ENCODE measurements at places on chromosomes 13 and 19.
A peak's percentile ranks its signal among the peaks of the same experiment; 100 is the strongest.

GRCh38 chr13:91946498-91947070 is 548.2 kb downstream of the GPC5 start:
- H3K27me3 ChIP-seq: no peaks in the 10 kb centered on the region
- DNase-seq: peak; percentile 66
- H3K4me3 ChIP-seq: no peak overlapping the region
- H3K36me3 ChIP-seq: no peaks in the 10 kb centered on the region
- H3K27ac ChIP-seq: no peak overlapping the region
- no peaks in the 10 kb centered on the region for H3K4me1 ChIP-seq

DNA sequence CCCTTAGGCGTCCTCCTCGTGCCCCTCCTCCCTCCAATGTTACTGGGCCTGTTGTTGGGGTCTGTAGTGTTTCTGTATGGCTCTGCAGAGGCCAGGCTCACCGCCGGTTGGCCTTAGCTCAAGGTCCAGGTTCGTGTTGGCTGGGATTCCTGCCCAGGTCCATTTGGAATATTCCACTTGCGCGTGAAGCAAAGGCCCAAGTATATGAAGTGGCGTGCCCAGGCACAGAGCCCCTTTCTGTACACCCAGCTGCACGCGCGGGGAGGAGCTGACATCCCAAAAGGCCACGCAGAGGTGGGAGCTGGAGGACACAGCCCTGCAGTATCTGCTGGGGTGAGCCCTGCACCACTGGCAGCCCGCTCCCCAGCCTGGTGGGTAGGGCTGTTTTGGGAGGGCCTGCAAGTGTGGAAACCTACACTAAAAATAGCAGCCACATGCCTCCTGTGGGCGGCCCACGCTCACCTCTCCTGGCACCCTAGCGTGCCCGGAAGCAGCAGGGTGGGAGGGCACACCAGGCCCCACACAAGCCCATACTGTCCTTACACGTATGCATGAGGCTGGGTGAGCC is 30.2 kb downstream of the CRTC1 start:
- DNase-seq: no peak
- no peaks in the 10 kb centered on the region for H3K36me3 ChIP-seq
- no peak overlapping the region for H3K4me3 ChIP-seq
- no peaks in the 10 kb centered on the region for H3K4me1 ChIP-seq
- H3K27me3 ChIP-seq: no peaks in the 10 kb centered on the region

GRCh38 chr13:40590112-40590862 is 76.2 kb downstream of the FOXO1 start:
- H3K27ac ChIP-seq: peak overlapping the region; percentile 91
- no peak for DNase-seq
- no peaks in the 10 kb centered on the region for H3K27me3 ChIP-seq
- peak overlapping the region; percentile 44 for H3K4me3 ChIP-seq
- H3K36me3 ChIP-seq: no peaks in the 10 kb centered on the region
- peaks cover 85% of the 10 kb centered on the region for H3K4me1 ChIP-seq

DNA sequence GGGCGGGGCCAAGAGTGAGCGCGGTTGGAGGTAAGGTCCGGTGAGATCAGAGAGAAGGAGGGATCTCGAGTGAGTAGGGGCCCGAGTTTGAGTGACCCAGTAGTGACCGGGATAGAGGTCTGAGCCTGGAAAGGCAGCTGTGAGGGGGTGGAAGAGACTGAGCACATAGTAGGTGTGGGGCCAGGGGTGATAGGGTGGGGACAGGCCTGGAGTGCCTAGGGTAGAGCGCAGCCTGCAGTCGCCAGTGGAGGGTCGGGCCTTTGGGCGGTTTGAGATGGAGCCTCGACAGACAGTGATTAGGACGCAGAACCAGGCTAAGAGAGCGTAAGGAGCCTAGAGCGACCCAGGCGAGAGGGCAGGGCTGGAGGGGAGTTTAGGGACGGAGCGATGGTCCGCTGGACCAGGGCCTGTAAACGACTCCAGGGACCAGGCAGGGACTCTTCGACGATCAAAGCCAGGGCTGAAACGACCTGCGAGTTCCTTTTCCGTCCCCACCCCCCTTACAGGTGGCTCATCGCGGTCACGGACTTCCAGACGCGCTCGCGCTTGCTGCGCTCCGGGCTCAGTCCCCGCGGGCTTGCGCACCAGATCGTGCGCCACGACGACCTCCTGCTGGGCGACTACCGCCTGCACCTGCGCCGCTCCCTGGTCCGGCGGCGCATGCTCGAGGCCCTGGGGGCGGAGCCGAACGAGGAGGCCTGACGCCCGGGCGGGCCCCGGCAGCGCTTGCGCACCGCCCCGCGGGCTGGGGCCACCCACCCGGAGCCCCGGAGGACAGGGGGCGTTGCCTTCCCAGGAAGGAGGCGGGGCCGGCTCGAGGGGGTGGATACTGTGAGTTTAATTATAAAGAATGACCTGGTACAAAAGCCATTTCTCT is 9.4 kb downstream of the C19orf81 start:
- no peaks in the 10 kb centered on the region for H3K36me3 ChIP-seq
- no peak for DNase-seq
- no peaks in the 10 kb centered on the region for H3K27me3 ChIP-seq
- H3K27ac ChIP-seq: no peak overlapping the region
- peaks cover 15% of the 10 kb centered on the region for H3K4me1 ChIP-seq

DNA sequence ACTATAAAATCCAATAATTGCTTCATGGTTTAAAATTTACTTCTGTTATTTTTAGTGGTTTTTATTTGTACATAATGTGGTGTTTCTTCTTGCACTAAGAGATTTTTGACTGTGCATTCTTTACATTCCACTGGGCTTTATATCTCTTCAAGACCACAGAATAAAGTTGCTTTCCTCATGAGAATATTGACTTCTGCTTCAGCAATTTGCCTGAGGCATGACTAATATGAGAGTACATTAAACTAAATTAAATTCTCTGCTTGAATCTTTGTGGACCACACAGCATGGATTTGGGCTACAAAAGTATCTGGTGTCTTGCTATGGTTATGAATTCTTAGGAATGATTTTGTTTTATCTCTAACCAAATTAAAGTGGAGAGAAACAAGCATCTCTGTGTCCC is 1463.4 kb upstream of the PCDH20 start:
- no peak overlapping the region for H3K4me3 ChIP-seq
- H3K27me3 ChIP-seq: no peaks in the 10 kb centered on the region
- no peaks in the 10 kb centered on the region for H3K36me3 ChIP-seq
- H3K27ac ChIP-seq: no peak overlapping the region
- no peak for DNase-seq
- H3K4me1 ChIP-seq: no peaks in the 10 kb centered on the region

Measured in Karpas-422 (cell line).